ENCODE measurements at places on chromosomes 5 and 9.

DNA sequence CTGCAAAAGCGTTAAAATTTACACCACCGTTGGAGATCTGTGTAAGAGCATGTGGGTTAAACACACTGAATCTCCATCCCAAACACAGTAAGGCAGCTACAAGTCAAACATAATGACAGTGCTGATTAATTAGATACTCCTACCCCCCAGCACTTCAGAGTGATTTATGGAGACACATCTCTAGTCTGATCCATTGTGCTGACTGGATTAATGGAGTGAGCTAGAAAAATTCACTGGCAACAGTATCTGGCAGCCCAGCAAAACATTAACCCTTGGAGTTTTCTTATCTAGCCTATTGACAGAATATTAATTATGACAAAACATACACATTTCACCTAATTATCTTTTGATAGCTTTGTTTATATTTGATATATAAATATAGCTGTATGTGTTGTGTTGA is 188.6 kb upstream of the ISL1 start:
- no peak for DNase-seq

DNA sequence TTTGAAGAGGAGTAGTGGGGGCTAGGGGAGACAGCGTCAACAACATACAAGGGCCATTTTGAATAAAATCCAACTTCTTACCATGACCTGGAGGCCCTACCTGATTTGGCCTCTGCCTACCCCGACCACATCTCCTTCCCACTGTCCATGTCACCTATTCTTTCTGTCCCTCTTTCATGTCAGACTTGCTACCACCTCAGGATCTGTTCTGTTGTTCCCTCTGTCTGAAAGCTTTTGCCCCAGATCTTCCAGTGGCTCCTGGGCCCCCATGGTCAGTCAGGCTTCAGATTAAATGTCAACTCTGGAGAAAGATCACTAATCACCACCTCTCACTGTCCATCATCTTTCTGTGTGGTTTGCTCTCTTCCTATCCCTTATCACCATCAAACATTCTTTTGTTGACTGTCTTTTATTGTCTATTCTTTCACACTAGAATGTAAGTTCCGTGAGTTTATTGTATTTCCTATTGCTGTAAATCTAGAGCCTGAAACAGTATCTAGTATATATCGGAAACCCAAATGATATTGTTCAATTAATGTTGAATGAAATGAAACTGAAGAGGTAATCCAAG is 31.2 kb upstream of the APC start:
- DNase-seq: no peak

GRCh38 chr5:136646915-136647314 is 281.6 kb upstream of the TRPC7 start:
- no peak for DNase-seq

- DNase-seq: no peak
Measured at GRCh38 chr5:176870110-176870591, 29.0 kb downstream of the HK3 start.

DNA sequence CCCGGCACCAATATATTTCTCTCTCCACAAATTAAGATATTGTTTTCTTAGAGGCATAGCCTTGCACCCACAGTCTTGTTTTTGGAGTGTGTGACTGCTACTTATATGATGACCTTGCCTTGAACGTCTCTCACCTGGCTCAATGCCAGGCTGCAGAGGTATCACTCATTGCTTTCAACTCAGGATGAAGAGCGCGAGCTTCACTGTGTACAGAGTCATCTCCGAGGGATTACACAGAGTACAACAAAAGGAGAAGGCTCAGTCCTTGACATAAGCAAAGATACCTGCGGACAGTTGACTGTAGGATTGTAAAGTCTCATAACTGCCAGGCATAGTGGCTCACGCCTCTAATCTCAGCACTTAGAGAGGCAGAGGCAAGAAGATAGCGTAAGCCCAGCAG is 53.8 kb downstream of the CD180 start:
- DNase-seq: no peak

- DNase-seq: no peak
Measured at GRCh38 chr5:150138551-150139265, 16.9 kb downstream of the PDGFRB start.

DNA sequence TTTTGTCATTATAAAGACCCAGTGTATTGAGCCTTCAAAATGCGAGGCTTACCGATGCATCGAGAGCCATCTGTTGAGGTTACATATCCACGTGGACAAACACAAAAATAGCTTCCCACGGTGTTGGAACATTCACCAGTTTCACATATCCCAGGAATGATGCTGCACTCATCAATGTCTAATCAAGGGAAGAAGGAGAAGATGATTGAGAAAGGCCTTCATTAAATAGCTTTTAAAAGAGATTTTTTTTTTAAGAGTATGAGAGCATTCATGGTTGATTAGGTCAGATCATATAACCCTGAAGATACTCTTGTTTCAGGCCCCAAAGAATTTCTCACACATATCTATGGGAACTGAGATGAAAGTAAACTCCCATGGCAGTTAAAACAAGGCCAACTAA is 129.4 kb downstream of the FBN2 start:
- no peak for DNase-seq

DNA sequence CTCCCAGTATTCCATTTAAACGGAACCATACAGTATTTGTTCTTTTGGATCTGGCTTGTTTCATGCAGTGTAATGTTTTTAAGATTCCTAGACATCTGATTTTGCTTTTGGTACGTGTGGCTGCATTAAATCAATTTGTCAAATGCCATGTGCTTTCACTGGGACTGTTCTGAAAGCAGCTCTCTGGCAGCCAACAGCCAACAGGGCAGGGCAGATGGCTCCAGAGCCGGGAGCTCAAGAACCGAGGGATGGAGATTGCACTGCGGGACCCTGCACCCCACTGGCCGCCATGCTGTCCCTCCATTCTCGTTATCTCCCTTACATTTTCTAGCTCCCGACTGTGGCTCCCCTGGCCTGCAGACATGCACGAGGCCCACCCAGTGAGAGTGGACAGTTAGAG is 33.4 kb upstream of the AIF1L start:
- DNase-seq: no peak

- no peak for DNase-seq
Measured at GRCh38 chr9:84974258-84974657, 304.7 kb downstream of the NTRK2 start.

DNA sequence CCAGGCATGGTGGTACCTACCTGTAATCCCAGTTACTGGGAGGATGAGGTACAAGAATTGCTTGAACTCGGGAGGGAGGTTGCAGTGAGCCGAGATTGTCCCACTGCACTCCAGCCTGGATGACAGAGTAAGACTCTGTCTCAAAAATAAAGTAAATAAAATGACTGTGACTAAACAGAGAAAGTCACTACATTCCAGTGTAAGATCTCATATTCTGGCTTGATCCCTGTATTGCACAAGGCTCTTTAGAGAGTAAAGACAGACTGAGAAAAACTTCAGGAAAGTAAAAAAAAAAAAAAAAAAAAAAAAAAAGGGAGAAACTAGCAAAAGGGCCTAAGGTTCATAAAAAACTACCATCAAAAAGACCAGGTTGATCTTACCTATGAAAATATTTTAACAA is 106.6 kb upstream of the PJA2 start:
- no peak for DNase-seq

DNA sequence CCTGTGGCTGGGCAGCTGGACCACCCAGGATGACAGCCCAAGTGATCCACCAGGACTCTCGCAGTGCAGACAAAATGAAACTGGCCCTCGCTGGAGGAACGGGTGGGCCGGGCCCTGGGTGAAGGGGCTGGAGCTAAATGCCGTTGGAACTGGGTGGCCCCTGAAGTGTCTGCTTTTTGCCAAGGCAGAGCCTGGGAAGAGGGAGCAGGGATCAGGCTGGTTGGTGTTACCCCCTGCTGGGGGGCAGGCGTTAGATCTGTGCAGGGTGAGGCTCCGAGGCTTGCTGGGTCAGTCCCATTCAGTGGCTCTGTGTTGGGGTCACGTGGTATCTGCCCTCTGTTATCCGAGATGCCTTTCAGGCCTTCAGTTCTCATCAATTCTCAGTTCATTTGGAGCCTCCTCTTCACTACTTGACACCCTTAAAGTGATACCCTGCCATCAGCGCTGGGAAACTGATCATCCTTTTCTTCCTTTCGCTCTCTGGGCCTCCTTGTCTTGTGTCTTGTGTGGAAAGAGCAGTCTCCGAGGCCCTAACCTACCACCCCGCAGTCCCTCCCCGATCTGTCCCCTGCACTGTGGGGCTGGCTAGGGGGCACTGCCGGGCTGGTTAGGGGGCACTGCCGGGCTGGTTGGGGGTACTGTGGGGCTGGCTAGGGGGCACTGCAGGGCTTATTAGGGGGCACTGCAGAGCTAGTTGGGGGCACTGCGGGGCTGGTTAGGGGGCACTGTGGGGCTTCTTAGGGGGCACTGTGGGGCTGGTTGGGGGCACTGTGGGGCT is 37.3 kb downstream of the COL5A1 start:
- no peak for DNase-seq

- no peak for DNase-seq
Measured at GRCh38 chr5:158670201-158670600, 429.5 kb downstream of the EBF1 start.

GRCh38 chr5:59021286-59021673 is 438.4 kb downstream of the RAB3C start:
- no peak for DNase-seq

DNA sequence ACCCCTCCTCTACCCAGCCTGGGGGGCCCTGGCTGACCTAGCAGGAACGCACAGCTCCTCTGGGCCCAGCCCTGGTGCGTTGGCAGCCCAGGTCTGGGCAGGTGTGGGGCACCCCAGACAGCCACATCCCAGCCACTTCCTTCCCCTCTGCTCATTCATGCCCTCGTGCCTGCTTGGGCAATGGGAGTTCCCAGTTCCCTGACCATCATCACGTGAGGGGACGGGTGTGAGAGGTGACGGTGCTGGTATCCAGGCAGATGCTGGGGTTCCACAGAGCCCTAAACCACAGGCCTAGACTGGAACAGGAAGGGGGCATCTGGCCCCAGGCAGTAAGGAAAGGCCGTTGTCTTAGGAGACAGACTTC is 8.4 kb downstream of the RALGDS start:
- peak; percentile 53 for DNase-seq

Measured in central memory CD4-positive, alpha-beta T cell (primary cell).